ENCODE measurements at places on chromosomes 11 and 22. TPM values are rescaled to one million over a fixed set of nuclear protein-coding genes. Genes with fewer than 3 reads are reported as not detected.

- DNase-seq = peak; percentile 44
Measured at GRCh38 chr11:45872651-45873356, 12.6 kb upstream of the MAPK8IP1 start.

GRCh38 chr22:35359380-35360065 lies 21.4 kb upstream of the HMOX1 start:
- no peak for DNase-seq

- DNase-seq = no peak
Measured at GRCh38 chr11:30432716-30433115, 109.8 kb downstream of the ARL14EP start.

DNA sequence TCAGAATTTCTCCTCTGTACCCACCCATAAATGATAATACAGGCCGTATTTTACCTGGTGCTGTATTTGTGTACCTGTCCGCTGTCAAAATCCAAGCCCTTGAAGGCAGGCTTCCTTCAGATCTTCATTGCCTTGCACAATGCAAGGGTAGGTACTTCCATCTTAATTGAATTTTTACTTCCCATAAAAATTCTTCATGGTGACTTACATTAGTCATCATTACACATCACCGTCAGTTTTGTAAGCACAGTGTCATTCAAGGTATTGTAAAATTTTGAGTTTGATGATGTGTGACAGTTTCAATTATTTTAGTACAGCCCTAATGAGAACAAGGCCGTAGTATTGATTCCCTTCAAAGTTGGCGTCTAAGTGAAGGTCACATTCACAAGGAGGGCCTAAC lies 770 bp upstream of the TSG101 start:
- peak; percentile 44 for DNase-seq

DNA sequence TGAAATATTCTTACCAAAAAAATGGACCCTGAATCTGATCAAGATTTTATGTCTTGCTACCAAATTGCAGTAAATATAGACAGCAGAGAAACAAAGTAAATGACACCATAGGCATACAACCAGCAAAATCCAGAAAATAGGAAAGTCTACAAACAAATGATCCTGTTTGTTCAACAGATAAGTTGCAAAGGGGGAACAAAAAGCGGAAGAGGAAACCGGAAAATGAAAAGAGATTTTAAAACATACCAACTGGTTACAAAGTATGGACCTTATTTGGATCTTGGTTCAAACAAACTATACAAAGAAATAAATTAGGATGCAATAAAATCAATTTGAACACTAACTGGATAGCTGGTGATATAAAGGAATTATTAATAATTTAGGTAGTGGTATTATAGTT lies 92.0 kb downstream of the TMPRSS5 start:
- no peak for DNase-seq

DNA sequence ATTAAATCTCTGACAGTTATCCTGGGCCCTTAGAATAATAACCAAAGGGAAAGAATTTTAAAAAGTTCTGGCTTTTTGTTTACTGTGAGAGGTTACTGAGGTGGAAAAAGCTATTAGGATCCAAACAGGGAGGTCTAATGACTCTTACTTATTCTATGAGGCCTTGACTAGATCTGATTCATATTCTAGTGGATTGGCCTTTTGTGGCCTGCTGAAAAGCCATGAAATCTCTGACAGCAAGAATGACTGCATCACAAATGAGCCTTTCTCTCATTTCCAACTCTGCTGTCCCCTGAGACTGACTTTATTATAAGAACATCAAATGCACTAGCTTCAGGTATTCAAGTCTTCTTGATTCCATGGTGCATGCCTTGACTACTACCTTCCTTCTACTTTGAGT lies 1797.6 kb downstream of the LRRC4C start:
- no peak for DNase-seq

TPP1 gene
- 17.4 TPM for total RNA-seq

LRP4 gene
- 15.2 TPM for total RNA-seq

C11orf52 gene
- not detected for total RNA-seq

Measured in Caki2 (cell line).